ENCODE measurements at places on chromosomes 5 and 9.

GRCh38 chr9:99876190-99876589 is 30.3 kb upstream of the STX17 start:
- no peak for DNase-seq

- no peak for DNase-seq
These were observed 75.7 kb upstream of the GLIS3 start for GRCh38 chr9:4375424-4376200.

DNA sequence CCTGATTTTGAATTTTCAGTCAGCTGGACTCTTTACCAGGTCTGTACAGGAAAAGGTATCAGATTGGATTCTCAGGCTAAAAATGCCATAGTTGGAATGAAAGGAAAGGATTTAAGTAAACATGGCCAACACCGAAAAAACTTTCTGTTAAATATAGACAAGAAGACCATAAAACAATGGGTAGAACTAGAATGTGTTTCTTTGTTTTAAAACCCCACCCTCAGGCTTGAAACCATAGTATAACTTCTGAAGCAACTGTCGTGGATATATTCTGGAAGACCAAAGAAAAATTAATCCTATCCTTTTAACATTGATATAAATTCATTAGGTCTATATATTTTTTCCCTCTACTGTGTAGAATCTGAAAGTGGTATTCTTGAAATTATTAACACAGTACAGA is 118.6 kb upstream of the HAPLN1 start:
- no peak for DNase-seq

- no peak for DNase-seq
These were observed 467 bp upstream of the SMIM32 start for GRCh38 chr5:136193322-136193935.

- no peak for DNase-seq
These were observed 56.9 kb downstream of the PDE6A start for GRCh38 chr5:149887622-149888183.
